ENCODE measurements at places on chromosomes 16 and 17.

DNA sequence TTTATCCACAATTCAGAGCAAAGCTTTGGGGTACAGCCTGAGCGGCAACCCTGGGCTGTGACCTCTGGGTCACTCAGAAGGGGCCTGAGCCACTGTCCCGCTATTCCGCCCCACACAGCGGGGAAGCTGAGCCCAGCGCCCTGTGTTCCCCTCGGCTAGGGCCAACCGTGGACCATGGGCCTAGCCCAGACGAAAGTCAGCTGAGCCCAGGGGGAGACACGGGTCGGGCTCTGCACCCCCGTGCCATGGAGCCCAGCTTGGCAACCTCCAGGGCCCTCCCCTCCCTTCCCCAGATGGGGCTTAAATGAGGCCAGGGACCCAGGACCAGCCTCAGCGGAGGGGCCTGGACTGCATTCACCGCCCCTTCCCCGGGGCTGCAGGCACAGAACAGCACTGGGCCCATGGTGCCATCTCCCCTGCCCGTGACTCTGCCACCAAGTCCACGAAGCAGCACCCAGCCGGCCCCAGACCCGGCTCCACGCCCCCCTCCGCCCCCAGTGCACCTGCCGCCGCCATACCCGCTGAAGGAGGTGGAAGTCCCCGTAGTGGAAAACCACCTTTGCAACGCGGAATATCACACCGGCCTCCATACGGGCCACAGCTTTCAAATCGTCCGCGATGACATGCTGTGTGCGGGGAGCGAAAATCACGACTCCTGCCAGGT, 1.8 kb downstream of the TPSD1 start:
- DNase-seq: no peak

DNA sequence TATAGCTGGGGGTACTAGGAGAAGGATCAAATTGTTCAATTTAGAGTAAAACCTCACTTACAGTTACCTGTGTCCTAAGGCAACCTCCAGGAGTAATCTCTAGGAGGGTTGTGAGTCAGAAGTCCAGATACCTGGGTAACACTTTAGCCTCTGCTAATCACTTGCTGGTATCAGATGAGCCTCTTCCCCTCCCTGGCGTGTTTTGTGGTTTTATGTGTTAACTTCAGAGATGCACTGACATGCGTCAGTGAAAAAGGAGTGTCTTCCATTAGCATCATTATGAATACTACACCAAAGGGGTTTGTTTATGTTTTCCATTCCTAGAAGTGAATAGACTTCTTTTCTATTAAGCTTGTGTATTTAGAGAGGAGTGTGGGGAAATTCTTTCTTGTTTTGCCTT, 208.2 kb downstream of the FTO start:
- DNase-seq: no peak

- DNase-seq: no peak
Measured at GRCh38 chr17:81171941-81172340, 5.9 kb upstream of the AATK start.

DNA sequence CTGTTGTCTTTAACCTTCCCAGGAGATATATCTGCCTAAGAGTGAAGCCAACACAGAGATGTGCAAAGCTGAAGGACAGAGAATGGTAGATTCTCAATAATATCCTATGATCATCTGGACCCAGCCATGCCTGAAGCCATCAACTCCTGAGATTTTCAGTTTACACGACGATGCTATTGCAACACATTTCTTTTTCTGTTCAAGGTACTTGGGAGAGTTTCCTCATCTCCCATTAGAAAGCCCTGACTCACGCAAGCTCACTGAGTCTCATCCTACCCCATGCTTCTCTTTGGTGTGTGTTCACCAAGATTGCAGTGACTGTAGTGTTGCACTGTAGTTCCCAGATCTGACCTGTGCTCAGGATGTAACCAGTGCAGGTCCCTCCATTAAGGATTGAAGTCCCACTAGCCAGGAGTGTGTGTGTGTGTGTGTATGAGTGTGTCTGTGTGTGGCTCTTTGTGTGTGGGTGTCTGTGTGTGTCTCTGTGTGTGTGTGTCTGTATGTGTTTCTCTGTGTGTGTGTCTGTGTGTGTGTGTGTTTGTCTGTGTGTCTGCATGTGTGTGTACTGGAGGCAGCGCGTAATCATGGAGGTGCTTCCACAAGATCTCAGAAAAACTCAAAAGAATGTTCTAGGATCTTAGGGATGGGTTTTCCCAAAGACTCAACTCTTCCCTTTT, 15.5 kb downstream of the CES1 start:
- DNase-seq: no peak

- DNase-seq: no peak
Measured at GRCh38 chr16:88016964-88017363, 65.7 kb downstream of the BANP start.

- no peak for DNase-seq
Measured at GRCh38 chr17:75844530-75845057, 390 bp upstream of the UNC13D start.

GRCh38 chr17:58282442-58282841, 1.7 kb upstream of the MPO start:
- no peak for DNase-seq

DNA sequence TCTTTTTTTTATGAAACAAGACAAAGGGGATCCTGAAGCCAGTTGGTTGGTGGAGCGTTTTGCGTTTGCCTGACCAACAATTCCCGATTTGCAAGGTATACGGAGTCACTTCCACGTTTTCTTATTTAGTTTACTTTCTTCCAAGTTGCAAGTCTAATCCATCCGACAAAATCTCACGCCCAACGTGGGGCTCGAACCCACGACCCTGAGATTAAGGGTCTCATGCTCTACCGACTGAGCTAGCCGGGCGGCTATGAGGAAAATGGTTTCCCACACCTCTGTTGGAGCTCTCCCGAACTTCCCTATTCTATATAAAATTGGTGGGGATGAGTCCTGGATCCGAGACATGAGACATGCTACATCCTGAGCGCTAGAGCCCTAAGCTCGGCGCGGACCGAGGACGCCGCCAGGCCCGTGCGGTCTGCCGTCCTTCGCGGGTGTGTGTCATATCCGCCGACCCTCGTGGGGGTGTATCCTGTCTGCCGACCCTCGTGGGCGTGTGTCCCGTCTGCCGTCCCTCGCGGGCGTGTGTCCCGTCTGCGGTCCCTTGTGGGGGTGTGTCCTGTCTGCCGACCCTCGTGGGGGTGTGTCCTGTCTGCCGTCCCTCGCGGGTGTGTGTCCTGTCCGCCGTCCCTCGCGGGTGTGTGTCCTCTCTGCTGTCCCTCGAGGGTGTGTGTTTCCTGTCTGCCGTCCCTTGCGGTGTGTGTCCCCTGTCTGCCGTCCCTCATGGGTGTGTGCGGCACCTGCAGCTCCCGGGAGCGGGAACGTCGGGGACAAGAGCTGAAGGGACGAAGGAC, 22.6 kb downstream of the ZNF213 start:
- peak; percentile 98 for DNase-seq

All from H1 (cell line).